MCF 10A (cell line): ENCODE measurements at places on chromosomes 6 and 20. TPM values are rescaled to one million over a fixed set of nuclear protein-coding genes. Genes with fewer than 3 reads are reported as not detected.

DNA sequence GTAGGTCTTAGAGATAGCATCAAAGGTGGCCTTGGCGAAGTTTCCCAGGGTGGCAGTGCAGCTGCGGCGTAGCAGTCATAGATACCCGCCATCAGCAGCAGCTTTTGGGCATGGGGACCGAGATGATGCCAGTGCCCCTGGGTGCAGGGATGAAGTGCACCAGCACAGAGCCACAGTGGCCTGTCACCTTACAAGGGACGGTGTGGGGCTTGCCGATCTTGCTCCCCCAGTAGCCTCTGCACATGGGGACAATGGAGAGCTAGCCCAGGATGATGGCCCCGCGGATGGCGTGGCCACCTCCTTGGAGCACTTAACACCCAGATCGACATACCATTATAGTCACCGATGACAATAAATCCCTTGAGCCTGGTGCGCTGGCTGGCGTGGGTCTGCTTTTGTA, 195.5 kb downstream of the ZMYND8 start:
- no peak for DNase-seq

DNA sequence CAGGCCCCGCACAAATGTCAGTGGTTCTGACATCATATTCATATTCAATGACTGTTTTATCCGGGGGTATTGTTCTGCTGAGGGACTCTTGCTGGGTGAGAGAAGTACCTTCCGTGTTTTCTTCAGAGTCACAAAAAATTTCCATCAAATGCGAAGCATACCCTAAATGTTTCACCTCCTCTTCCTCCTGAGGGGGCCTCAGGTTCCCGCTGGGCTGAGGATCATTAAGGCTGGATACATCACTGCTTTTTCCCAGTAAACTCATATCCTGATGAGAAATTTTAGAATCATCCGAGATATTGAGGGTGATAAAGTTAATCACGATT, 42.8 kb downstream of the IL20RA start:
- no peak for DNase-seq

GRCh38 chr6:160995271-160995670, 3.7 kb downstream of the MAP3K4 start:
- no peak for DNase-seq

DNA sequence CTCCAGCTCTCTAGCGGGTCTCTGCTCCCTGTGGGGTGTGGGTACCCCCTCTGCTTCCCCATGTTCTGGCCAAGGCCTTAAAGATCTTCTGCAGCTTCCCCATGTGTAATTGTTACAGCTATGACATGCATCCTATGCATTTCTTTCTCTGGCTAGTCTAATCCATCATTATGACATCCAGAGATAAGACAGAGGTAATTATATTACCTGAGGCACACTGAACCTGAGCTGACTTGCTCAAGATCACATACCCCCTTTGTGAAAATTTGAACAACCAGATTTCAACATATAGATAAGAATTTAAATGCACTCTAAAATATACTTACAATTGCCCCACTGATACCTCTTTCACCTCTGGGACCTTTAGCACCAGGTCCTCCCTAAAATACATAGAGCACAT, 102.4 kb downstream of the COL12A1 start:
- DNase-seq = no peak

Gene PSMB9
- 3.5 and 4.4 TPM in 2 replicates for total RNA-seq
